ENCODE measurements at places on chromosomes 11 and 22.

DNA sequence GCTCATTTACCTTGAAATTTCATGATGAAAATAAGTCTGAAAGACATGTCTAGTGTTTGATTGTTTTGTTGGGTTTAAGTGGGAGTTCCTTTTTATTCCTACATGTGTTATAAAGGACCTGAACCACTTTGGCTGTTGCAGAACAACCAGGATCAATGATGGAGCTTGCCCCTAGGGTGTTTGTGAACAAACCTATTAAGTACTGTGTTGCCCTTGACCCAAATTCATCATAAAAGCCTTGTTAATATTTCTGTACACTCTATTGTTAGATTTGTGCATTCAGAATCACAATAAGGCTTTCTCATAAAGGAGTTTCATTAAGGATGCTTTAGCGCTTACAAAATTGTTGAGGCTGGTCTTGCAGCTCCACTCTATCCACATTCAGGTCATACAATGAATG, 452.6 kb downstream of the NELL1 start:
- DNase-seq, result no peak

DNA sequence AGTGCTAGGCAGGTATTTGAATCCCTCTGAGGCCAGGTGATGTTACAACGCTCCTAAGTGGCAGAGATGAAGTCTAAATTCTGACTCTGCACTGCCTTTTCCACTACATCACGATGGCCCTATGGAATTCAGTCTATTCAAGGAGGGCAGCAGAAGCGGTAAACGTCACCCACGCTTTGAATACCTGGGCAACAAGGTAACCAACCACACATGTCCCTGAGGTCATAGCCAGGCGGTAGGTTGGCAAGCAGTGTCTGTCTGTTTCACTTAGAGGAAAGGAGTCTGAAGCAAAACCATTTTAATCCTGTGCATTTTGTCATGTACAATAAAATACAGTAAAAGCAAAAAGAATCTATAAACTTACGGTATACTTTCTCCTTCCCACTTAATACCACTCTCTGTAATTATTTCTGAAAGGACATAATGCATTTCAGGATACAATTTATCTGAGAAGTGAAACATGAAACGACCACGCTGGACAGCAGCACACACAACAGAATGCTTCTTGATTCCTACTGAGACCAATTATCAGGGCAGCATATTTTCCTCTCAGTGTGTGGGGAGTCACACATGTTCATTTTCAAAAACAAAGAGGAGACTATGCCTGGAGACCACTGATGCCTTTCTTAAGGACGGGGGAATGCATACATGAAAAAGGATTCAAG, 51.3 kb downstream of the PRDM10 start:
- no peak for DNase-seq

DNA sequence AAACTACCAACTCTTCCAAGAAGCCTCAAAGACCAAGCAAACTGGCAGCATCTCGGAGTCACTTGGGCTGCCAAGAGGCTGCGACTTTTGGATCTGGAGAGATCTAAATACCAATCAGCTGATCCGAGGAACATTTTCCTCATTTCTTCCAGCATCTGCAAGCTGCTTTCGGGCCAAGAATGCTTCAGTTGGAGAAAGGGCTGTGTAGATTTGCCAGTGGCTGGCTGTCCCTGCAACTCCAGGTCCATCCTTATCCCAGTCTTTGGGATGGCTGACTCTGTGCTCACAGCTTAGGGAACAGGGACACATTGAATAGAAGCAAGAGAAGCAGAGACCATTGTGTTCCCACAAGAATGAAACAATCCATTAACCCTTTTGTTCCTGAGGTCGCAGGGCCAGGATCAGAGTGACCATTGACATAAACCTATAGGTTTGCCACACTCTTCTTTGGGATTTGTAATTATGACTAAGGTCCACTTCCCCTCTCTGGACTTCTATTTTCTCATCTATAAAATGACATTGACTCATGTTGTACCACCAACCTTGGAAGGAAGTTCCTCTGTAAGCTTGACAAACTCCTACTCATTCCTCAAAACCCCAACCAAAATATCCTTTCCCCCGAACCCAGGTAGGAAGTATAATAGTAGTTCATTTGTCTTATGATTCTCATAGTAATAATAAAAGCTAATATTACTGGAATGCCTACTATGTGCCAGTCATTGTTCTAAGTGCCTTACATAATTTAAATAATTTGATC, 340.8 kb downstream of the MN1 start:
- peak; percentile 15 for DNase-seq

DNA sequence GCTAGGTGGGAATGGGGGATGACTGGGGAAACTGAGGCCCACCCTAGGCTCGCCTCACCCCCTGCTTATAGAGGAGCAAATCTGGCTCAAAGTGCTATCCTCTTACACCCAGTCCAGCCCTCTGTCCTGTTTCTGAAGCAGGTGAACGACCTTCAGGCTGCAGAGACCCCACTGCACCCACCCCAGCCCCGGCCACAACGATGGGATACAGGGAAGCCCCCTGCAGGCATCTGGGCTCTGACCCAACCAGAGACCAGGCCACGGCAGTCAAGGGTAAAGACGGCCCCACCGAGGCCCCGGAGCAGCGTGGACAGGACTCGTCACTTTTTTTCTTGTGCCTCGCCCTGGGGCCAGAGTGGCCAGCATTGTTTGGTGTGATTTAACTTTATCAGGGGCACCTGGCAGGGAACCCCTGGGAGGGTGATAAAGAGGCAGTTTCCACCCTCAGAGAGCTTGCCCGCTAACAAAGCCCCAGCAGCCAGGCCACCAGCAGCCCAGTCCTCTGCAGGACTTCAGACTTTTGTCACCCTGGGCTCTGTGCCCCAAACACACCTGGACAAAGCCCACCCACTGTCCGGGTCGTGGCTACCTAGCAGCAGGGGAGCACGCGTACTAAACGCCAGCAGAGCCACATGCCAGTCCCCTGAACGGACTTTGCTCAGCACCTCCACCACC, 612.6 kb downstream of the TBC1D22A start:
- DNase-seq, result no peak

- no peak for DNase-seq
Measured at GRCh38 chr22:49660321-49660720, 167.4 kb downstream of the BRD1 start.

DNA sequence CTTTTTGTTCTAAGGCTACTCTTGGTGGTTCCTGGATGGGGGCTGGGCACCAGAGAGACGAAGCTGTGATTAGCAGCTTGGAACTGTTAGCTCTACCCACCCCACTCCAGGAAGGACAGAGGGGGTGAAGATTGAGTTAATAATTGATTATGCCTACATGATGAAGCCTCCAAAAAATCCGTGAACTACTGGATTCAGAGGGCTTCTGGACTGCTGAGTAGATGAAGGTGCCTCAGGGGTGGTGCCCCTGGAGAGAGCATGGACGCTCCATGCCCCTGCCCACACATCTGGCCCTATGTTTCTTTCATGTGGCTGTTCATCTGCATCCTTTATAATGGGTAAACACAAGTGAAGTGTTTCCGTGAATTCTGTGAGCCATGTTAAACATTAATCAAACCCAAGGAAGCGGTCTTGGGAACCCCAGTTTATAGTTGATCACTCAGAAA, 47.3 kb upstream of the CYP2D6 start:
- DNase-seq, result no peak

GRCh38 chr11:93268287-93269040, 62.1 kb upstream of the DEUP1 start:
- no peak for DNase-seq

DNA sequence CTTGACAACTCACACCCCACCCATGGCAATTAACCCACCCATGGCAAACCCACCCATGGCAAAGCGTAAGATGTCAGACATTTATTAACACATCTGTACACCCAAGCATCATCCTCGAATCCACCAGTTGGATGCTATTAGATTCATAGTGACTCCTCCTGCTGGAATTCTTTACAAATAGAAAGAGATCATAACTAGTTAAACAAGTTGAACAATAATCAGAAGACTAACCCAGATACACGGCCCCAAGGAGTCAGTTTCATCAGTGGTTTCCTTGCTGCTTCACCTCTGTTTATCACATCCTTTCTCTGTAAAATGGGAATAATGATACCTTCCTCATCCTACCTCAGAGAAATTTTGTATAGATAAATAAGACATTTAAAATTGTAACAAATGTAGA, 5.1 kb downstream of the GTPBP1 start:
- DNase-seq, result no peak

GRCh38 chr11:9719566-9720289, 55.9 kb downstream of the SWAP70 start:
- DNase-seq, result no peak

- no peak for DNase-seq
Measured at GRCh38 chr11:128240546-128240945, 346.8 kb downstream of the ETS1 start.

DNA sequence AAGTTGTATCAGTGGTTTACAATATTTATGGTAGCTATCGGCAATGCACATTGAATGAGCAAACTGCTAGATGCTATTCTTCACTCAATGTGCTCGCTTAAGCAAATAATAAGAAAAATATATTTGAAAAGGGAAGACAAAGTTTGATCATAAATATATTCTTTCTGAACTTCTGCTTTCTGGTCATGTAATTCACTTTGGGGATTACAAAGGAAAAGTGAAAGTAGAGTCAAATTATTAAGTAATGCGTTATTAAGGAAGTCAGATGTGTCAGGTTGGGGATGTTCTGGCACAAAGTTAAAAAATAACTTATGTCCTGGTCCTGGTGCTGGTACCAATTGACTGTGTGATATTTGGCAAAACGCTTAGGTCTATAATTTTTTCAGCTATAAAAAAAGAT, 98.0 kb upstream of the TRIM77 start:
- no peak for DNase-seq

DNA sequence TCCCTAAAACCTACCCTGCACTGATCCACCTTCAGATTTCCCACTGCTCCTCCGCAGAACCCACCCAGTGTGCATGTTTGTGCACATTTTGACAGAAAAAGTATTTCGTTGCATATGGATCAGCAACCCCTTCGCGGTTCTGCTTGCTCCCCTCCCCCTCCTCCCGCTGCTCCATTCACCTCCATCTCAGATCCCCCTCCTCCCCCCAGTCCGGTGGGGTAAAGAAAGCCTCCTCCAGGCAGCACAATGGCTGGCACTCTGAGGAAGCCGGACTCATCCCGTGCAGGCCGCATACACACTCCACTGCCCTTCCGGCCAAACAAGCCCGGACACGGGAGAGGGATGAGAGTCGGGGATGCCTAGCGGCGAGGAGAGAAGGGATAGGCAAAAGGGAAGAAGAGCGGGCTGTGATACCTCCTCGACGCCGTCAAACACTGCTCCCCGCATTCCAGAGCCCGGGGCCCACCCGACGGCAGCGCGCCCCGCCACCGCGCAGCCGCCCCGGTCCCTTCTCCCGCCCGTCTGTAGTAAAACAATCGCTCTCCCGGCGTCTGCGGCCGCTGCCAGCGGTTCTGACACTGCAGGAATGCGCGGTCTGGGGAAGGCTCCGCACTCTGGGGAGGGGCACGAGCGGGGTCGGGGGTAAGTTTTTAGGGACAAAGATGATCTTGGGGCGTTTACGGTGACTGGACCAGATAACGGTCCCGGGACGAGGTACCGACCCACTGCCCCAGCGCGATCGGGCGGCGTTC, 915 bp downstream of the FEZ1 start:
- DNase-seq, result no peak

DNA sequence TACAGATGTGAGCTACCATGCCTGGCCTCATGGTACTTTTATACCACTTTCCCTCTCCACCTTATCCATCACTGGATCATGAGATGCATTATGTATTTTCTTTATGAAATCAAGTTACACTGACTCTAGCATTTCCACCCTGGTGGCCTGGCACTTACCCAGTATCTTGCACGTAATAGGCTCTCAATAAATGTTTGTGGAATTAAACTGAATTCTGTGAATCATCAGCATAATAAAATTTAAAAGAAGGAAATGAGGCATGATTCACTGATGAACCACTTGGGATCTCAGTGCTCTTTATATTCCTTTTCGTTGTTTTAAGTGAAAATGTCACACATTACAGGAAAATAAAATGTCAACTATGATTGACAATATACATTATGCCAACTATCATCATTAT, 25.1 kb downstream of the ADM start:
- DNase-seq, result no peak

DNA sequence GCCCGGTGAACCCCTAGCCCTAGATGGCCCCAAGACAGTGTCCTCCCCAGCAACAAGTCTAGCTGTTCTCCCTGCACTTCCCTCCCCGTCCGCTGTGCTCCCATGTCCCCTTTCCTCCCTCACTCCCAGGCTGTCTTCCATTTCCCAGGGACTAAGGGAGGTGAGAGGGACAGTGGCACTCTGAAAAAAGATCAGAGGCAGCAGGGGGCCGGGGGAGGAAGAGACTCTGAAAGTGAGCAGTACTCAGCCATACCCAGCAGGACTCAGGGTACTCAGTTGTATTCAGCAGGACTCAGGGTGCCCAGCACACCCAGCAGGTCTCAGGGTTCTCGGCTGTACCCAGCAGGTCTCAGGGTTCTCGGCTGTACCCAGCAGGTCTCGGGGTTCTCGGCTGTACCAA, 48.4 kb upstream of the THY1 start:
- no peak for DNase-seq

All from nucleus accumbens (tissue), 56 donors.